ENCODE measurements at places on chromosomes 6 and 20.

DNA sequence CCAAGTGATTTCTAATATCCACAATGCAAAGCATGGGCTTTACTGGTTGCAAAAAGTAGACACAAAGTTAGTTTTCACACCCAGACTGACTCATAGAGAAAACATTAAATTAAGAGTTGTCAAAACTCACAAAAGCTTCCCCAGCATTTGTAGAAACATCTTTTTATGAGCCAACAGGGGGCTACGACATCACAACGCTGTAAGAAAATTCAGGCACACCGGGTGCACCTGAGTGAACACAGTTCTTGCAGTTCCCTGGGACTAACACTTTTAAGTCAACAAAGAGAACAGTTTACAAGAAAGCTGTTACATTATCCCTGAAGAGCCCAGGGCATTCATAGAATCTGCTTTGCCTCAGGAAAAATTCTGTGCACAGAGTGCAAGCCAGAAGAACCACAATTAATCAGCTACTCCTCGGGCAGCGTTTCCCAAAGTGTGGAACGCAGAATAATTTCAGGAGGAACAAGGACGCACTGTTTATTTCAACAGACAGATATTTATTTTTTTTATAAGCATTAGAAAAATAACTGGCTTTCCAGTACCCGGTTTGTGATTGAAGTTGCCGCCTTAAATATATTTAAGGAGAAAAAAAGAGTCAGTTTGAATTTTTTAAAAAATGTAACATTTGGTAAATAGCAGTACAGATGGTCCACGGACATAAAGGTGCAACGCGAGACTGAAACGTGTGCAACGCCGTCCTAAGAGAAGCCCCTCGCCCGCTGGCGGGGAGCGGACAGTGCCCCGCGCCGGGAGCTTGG, 1.2 kb downstream of the NCOA5 start:
- DNase-seq: no peak

DNA sequence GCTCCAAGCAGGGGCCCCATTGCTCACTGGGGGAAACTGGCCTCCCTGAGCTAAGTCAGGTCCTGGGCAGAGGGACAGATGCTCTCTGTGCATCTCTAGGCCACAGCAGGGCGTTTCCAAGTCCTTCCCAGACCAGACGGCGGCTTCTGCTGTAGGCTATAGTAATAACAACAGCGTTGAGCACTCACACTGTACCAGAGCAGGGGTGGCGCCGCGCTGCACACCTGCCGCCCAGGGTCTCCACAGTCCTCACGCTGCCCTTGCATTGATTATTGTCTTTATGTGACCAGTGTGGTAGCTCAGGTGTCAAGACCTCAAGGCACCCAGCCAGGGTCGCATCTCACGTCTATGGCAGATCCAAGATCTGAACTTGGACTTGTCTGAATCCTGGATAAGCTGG, 14.9 kb upstream of the CCN5 start:
- DNase-seq: no peak

DNA sequence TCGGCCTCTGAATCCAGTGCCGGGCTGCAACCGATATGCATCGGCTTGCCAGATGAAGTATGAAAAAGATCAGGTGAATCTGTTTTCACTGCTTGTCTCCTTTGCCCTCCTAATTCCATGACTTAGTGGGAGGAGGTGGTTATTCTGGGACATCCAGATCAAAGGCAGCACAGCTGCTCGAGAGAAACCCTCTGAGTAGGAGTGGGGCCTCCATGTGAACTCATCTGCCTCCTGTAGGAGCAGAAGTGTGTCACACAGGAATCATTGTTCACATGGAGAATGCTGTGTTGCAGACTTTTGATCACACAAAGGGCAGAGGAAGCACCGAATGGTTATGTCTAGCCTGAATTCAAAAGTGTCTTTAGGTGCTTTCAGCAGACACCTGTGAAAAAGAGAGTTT, 73.1 kb upstream of the SLC22A1 start:
- no peak for DNase-seq

- DNase-seq: no peak
Measured at GRCh38 chr20:42100137-42100704, 482.0 kb upstream of the CHD6 start.

- no peak for DNase-seq
Measured at GRCh38 chr6:53161481-53162009, 12.9 kb upstream of the GCM1 start.

- DNase-seq: no peak
Measured at GRCh38 chr20:43839793-43840199, 74.9 kb upstream of the TOX2 start.

DNA sequence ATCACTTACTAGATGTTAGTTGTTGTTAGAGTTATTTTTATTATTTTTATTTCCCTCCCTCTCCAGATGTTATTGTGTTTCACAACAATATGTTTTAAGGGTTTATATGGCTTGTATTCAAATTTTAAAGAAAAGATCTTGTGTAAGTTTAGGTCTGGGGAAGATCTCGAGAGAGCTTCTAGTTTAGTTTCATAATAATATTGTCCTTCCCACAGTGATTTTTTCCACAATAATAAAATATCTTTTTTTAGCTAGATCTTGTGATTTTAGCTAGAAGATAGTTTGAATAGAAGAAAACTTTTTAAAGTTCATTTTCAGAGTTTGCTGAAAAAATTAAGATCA, 55.0 kb downstream of the ADGRG6 start:
- no peak for DNase-seq

- no peak for DNase-seq
Measured at GRCh38 chr6:148529010-148529409, 186.4 kb downstream of the SASH1 start.

DNA sequence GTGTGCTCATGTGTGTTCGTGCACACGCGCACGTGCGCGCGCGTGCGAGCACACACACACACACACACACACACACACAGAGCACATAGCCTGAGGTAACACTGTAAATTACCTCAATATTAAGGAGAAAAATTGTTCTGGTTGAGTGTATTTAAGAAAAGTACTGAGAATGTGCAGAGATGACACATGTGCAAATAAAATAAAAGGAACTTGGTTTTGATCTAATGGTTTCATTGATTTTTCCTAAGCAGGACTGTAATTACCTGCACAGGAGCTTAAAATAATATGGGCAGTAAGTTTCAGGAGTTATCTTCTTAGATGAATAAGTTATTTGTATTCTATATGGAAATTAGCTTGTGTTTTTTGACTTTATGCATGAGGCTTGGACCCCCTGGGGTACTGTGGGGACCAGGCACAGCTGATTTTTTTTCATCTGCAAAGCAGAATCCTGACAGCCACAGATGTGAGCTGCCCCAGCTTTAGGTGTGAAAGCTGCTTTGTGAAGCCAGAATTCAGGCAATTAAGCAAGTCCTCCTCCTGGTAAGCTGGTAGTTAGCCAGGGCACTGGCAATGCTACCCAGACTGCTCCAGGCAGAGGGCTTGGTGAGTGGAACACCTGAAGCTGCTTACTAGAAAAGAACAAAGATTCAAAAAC, 1040.6 kb upstream of the CITED2 start:
- DNase-seq: no peak

DNA sequence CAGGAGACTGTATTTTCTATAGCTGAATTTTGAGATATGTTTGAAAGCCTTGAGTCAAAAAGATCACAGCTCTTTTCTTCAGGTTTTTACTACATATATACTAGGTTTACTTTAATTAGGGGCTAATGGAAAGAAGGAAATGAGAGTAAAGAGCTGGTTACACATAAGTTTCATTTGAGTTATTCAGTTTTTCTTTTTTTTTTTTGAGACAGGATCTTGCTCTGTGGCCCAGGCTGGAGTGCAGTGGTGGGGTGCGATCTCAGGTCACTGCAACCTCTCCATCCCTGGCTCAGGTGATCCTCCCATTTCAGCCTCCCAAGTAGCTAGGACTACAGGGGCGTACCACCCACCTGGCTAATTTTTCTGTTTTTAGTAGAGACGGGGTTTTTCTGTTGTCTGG, 4.8 kb downstream of the ARFGEF2 start:
- DNase-seq: no peak

DNA sequence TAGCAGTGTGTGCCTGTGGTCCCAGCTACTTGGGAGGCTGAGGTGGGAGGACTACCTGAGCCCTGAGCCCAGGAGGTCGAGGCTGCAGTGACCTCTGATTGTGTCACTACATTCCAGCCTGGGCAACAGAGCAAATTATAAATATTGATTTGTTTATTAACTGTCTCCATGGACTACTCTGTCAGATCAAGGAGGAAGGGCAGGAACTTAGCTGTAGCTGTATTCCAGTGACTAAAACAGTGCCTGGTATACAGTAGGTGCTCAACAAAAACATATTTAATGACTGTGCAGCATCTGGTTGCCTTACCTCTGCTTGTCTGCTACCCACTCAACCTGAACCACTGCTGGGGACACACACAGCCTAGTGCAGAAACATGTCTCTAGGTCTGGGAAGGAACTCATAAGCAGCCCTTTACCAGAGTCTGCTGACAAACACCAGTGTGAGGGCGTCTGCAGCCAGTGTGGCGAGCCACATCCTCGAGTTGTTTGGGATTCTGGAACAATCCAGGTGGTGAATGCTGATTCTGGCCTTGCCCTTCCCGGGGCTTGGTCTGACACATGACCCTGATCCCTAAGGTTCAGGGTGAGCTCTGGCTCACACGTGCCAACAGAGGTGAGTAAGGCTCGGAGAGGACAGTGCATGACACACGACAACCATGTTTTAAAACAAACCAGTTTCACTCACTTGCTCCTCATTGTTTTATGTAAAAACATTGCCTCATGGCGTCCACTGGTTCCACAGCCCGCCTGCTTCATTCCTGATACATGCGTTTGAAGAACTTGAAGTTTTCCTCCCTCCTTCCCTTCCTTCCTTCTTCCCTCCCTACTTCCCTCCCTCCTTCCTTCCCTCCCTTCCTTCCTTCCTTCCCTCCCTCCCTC, 117.9 kb upstream of the ZNF217 start:
- DNase-seq: no peak

DNA sequence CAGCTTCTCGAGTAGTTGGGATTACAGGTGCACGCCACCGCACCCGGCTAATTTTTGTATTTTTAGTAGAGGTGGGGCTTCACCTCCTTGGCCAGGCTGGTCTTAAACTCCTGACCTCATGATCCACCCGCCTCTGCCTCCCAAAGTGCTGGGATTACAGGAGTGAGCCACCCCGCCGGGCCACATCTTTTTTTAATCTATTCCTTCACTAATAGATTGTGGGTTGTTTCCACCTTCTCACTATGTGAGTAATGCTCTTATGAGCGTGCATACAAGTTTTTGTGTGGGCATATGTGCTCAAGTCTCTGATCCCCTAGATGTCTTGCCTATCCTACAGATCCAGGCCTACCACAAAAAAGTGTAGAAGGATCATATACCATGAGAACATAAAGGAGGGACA, 30.7 kb downstream of the CARMIL1 start:
- DNase-seq: no peak

GRCh38 chr6:25769983-25770382, 15.4 kb downstream of the SLC17A4 start:
- DNase-seq: no peak

GRCh38 chr6:32189069-32189741, 797 bp downstream of the PBX2 start:
- DNase-seq: no peak

- DNase-seq: no peak
Measured at GRCh38 chr6:76435174-76435573, 362.7 kb upstream of the IMPG1 start.

- no peak for DNase-seq
Measured at GRCh38 chr6:136144251-136145023, 105.7 kb downstream of the MTFR2 start.

DNA sequence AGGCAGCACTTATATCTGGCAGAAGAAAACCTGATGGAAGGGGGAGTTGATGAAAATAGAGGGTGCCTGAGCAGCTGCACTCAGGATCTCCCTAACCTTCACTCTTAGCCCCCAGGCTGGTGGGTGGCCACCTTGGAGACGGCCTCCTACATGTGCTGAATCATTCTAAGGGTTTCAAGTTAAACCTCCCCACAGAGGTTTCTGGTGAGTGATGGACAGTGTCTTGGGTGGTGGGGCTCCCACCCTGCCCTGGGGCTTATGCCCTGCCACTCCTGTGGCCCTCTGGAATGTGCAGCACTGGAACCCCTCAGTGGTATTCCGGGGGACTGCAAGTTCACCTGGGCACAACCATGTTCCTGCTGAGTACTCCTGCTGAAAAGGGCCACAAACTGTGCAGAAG, 357.2 kb downstream of the CD83 start:
- no peak for DNase-seq

- no peak for DNase-seq
Measured at GRCh38 chr6:164152611-164153010, 738.1 kb downstream of the QKI start.

GRCh38 chr20:50831622-50832021, 36.8 kb downstream of the BCAS4 start:
- DNase-seq: no peak

- no peak for DNase-seq
Measured at GRCh38 chr6:20846602-20847028, 312.4 kb downstream of the CDKAL1 start.

GRCh38 chr20:44083220-44083933, 103.6 kb downstream of the JPH2 start:
- DNase-seq: no peak

DNA sequence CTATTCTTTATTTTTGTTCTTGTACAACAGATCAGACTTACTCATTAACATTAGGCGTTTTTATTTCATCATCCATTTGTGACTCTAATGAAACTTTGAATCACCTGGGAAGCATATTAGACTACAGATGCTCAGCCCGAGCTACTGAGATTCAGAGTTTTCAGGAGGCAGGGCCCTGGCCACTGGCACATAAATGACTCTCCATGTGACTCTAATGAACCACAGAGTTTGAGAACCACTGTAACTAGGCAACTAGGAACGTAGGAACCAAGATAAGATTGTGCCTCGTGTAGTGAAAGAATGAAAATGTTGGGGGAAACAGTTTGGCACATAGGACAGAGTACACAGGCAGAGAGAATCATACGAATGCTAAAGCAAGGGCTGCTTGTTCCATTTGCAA, 405.9 kb upstream of the BTBD3 start:
- DNase-seq: no peak

- no peak for DNase-seq
Measured at GRCh38 chr6:99521633-99522151, 6.5 kb upstream of the USP45 start.

DNA sequence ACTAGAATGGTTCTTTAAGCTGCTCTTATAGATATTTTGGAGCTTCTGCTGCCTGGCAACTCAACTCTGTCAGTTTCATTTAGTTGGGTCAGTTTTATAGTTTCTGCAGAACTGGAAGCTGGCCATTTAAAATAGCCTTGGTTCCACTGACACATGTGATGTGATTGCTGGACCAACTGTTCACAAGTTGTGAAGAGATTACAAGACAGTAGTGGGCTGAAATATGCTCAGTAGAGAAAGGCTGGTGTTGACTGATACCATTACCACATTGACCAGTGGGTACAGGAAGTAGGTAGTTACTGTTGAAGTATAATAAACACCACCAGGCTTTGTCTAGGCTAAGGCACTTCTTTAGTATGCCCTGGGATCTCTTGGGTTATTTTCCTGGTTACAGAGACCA, 39.0 kb downstream of the BCKDHB start:
- DNase-seq: no peak

- DNase-seq: no peak
Measured at GRCh38 chr6:53479871-53480270, 65.0 kb downstream of the GCLC start.

- DNase-seq: no peak
Measured at GRCh38 chr20:57266291-57267157, at the start of gene BMP7. BMP7 (minus strand) TSS chr20:57266641; CDS start chr20:57266122, 519 bp downstream.
